ENCODE measurements at places on chromosomes 16 and 17.
A peak's percentile ranks its signal among the peaks of the same experiment; 100 is the strongest.

- no peak for DNase-seq
These were observed 135.0 kb downstream of the CDK5R1 start for GRCh38 chr17:32621612-32622312.

- no peak for DNase-seq
These were observed 795 bp upstream of the HBM start for GRCh38 chr16:164827-165538.

- DNase-seq: no peak
These were observed 7.7 kb upstream of the MBTPS1 start for GRCh38 chr16:84124257-84125073.

- no peak for DNase-seq
These were observed 15.9 kb downstream of the TBX2 start for GRCh38 chr17:61415374-61416210.

- DNase-seq: no peak
These were observed 32.0 kb downstream of the LYRM9 start for GRCh38 chr17:27860971-27861664.

GRCh38 chr16:87345726-87346424 lies 28.7 kb upstream of the C16orf95 start:
- no peak for DNase-seq

DNA sequence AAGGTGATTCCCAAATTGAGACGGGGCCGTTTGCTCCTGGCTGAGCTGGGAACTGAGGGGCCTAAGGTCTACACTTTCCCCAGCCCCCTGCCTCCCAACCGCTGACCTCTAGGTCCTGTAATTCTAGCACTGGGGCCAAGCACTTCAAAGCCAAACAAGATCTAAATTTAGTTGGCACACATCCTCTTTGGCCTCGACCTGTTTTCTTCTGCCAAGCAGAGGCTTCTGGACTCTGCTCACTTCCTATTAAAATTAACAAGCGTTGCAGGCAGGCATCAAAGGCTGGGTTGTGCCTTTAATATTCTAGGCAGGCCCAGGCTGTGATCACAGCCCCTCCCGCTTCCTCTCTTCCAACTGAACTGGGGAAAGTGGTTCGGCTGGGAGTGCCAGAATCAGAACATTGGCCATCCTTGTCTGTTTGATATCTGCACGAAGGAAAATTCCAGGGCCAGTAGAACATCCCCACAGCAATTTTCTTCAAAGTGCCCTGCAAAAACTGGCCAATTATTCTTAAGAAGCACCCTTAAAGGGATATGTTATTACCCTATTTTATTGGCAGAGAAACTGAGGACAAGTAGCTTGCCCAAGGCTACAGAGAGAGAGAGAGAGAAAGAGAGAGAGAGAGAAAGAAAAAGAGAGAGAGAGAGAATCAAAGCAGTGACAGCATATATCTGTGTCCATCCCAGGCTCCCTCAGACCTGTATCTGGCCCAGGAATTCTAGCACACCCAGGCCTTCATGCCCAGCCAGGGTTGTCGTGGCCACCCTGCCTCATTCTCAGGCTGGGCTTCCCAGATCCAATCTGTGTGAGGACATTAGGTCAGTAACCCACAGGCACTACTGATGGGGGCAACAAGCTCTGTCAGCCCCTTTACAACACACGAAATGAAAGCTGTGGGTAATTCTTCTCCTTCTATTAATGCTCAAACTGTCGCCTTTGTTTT lies 12.8 kb upstream of the MT4 start:
- DNase-seq: no peak

GRCh38 chr16:14497245-14498082 lies 132.6 kb downstream of the PARN start:
- DNase-seq: no peak

DNA sequence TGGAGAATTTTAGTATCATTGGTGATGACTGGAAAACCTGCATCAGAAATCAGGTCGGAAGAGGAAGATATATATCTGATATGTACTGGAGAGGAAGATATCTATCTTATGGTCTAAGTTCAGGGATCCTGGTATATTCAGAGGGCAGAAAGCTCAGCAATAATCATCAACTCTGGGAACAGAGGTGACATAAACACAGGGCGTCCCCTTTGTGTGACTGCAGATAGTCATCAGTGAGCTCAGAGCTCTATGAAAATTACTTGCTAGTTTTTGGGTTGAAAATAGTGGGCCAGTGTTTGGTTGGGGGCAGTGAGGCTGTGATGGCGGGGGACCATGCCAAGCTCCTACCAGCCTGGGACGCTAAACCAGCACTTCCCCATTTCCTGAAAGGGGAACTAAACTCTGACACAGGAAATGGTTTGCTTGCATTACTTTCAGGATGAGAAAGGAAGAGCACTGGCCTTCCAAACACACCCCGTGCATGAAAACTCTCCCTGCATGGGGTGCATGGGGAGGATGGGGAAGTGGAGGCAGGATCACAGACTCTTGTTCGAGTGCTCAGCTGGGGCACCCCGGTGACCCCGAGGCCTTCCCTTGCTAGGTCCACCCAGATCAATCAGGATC lies 15.8 kb downstream of the NOD2 start:
- no peak for DNase-seq

DNA sequence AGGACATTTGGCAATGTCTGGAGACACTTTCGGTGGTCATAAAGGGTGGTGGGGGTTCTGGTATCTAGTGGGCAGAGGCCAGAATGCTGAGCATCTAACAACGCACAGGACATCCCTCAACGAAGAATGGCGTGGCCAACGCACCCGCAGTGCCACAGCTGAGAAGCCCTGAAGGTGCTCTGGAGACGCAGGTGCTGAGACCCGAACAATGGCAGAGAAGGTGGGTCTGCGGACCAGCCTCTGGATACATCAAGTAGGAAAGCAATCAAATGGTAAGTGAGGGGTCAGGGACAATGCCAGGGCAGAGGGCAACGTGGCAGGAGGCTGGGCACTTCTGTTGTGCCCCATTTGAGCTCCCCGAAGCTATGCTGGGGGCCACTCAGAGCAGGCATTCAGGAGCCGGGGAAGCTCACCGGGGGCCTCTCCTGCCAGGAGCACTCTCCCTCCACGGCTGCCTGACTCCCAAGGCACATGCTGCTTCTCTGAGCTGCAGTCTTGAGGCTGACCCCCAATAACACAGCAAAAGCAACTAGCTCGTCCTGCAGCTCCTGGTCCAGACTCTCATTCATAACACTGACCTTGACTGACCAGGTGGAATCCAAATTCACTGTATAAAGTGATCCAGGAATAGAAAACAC lies 26.0 kb downstream of the SPHK1 start:
- DNase-seq: no peak

DNA sequence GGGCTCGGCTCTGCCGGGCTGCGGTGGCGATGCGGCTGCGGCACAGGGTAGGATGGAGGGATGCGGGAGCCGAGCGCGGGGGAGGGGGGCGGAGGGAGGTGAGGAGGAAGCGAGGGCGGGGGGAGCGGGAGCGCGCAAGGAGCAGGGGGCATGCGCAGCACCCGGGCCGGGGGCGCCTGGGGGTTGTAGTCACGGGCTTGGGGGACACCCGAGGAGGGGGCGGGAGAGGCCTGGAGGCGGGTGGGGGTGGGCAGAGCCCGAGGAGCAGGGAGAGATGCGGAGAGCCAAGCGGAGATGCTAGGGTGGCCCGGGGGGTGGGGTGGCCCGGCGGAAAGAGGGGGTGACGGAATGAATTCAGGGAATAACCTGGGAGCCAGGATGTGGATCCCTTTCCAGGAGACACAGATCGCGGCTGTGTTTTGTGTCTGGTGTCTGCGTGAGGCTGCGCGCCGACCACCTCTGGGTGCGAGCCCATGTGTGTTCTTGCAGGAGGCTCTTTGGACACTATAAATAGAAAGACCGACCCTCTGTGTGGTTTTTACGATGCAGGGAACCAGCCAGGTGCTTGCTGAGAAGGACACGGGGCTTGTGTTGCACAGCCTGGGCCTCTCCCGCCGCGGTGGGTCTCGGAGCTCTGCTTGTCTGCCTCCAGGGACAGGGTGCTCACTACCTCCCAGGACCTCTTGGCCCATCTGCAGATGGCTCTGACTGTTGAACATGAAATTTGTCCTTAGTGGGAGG lies at the start of gene STX1B:
STX1B (minus strand) TSS at position 54 of the 741 bp plus-strand sequence. CDS start 242 bp downstream, outside the sequence.
- DNase-seq: peak; percentile 10

DNA sequence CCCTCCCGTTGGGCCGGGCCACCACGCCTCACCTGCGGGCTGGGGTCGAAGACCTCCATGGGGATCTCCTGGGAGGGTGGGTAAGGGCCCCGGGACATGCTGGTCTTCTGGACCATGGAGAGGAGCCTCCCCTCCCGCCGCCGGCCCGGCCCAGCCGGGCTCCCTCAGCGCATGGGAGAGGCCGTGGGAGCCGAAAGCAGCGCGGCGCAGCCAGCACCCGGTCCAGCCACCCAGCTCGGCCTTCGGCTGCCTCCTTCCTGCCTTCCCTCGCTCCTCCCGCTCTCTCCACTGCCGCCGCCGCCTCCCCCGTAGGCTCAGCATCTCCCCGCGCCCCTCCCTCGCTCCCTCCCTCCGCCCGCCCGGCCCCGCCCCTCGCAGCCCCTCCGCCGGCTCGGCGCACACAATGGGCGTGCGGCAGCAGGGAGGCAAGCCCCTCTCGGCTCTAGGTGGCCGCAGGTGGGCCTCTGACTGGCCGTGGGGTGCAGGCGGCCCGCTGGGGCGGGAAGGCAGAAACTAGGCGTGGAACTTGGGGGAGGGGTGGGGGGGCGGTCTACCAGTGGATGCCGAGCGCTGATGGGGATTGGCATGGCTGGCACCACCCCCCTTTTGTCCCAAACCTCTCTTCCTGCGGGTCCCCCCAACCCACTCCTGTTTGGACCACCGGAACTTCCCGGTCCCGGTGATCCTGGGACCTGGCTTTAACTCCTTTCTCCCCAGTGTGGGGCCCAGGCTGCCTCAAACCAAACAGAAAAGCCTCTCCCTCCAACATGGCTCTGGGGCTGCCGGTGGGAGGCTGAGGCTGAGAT lies at the start of gene CACNB1:
CACNB1 (minus strand) TSS at position 290 of the 806 bp plus-strand sequence; CDS start at position 116, 174 bp downstream.
- peak; percentile 44 for DNase-seq

GRCh38 chr17:82656266-82656665 lies 8.0 kb upstream of the WDR45B start:
- no peak for DNase-seq

GRCh38 chr17:50469208-50469605 lies 527 bp upstream of the CHAD start:
- no peak for DNase-seq

- DNase-seq: no peak
These were observed 80.0 kb upstream of the HNF1B start for GRCh38 chr17:37824534-37825485.

DNA sequence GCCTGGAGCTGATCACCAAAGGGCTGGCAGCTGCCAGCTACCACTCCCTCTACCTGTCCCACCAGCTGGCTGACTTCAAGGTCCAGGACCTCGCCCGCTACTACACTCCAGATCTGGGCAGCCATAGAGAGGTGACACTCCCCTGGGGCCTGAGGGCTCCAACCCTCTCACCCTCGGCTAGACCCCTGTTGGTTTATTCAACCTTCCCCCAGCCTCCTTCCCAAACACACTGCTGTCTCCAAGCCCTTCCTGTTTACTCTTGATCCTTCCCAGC lies 18.0 kb downstream of the ALOX12B start:
- no peak for DNase-seq

DNA sequence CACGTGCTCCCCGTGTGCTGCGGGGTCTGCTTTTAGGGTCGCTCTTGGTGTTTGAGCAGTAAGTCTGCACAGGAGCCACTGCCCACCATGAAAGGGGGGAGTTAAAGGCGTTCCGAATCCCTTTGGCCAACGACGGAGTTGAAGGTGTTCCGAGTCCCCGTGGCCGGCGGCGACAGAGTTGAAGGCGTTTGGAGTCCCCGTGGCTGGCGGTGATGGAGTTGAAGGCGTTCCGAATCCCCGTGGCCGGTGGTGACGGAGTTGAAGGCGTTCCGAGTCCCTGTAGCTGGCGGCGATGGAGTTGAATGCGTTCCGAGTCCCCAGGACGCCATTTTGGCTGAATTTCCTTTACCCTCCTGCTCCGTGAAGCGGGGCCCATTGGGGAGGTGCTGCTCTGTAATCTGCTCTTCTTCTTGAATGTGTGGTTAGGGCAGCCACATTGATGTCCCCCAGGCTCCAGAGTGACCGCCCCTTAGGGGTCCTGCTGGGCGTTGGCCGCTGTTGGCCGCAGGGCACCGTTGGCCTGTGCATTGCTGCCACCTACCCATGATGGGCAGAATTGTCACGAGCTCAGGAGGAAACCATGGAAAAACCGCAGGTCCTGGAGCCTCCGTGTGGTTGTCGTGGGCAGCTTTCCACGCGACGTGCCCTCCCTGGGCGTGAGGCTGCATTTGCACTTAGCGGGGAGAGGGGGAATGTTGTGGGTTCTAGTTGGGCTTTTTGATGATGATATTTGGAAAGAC lies 73.7 kb upstream of the ZNF750 start:
- DNase-seq: no peak

DNA sequence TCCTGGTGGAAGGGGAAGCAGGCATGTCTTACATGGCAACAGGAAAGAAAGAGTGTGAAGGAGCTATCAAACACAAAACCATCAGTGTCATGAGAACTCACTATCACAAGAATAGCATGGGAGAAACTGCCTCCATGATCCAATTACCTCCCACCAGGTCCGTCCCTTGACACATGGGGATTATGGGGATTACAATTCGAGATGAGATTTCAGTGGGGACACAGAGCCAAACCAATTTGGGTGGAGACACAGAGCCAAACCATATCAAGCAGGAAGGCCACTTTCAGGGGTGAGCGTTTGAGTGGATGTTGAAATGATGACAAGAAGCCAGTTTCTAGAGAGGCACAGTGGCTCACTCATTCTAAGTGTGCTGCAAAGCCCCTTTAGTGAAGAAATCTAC lies 143.8 kb downstream of the CPPED1 start:
- no peak for DNase-seq

DNA sequence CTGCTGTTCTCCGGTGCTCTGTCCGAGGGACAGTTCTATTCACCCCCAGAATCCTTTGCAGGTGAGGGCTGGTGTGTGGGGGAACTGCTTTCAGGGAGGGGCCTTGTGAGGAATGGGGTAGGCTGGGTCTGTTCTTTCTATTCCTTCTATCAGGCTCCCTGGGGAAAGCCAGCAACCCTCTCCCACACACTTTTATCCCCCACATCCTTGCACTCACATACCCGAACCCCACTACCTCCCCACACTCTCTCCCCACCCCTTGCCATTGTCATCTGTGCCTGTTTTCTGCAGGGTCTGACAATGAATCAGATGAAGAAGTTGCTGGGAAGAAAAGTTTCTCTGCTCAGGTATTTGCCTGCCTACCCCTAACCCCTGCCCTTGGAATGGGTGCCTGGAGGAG lies 6.4 kb upstream of the TCAP start:
- no peak for DNase-seq

DNA sequence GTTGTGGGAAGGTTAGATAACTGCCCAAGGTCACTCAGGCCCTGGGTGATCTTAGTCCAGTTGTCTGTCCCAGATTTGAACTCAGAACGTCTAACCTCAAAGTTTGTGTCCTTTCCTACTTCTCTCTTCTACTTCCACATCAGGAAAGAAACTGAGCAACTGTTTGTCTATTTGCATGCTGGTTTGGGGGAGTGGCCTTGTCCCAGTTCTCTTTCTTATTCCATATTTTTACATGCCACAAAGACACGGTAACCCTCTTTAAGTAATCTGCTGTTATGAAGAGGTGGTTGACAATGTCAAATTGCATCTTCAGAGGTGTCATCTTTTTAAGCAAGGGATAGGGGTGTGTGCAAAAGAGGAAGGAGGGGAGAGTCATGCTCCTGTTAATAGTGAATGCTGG lies 432.5 kb downstream of the HS3ST3B1 start:
- DNase-seq: no peak

- DNase-seq: no peak
These were observed 3.2 kb upstream of the MRPL58 start for GRCh38 chr17:75009139-75009724.

All from stimulated activated CD8-positive, alpha-beta memory T cell treated with anti-CD3 and anti-CD28 coated beads, Interleukin-7, amount 100 ng/mL, for 1 hour (primary cell).